ENCODE measurements at places on chromosomes 7 and 10.

- no peak for DNase-seq
These were observed 339.6 kb upstream of the VWC2 start for GRCh38 chr7:49433794-49434193.

- DNase-seq = no peak
These were observed 14.2 kb downstream of the ZNF365 start for GRCh38 chr10:62388328-62388727.

- no peak for DNase-seq
These were observed 76.1 kb upstream of the PITRM1 start for GRCh38 chr10:3248526-3249306.

GRCh38 chr7:149423449-149424110 lies 37.3 kb downstream of the ZNF777 start:
- no peak for DNase-seq

GRCh38 chr7:91995391-91996105 lies 54.9 kb downstream of the AKAP9 start:
- DNase-seq = no peak
